ENCODE measurements at places on chromosomes 2 and 18. TPM values are rescaled to one million over a fixed set of nuclear protein-coding genes. Genes with fewer than 3 reads are reported as not detected.

CKAP2L gene
- 16.2 TPM for total RNA-seq

FBXO48 gene
- 0.34 TPM for total RNA-seq

ABCB6 gene
- total RNA-seq, result 31.2 TPM

AGXT gene
- not detected for total RNA-seq

UNC80 gene
- not detected for total RNA-seq

ACMSD gene
- total RNA-seq, result not detected

SCN9A gene
- 4.8 TPM for total RNA-seq

CYP27C1 gene
- total RNA-seq, result 2.7 TPM

SCG2 gene
- 0.82 TPM for total RNA-seq

TTR gene
- not detected for total RNA-seq
